Fibroblast of skin of abdomen (primary cell): ENCODE measurements at places on chromosomes 16 and 17.
A peak's percentile ranks its signal among the peaks of the same experiment; 100 is the strongest.

DNA sequence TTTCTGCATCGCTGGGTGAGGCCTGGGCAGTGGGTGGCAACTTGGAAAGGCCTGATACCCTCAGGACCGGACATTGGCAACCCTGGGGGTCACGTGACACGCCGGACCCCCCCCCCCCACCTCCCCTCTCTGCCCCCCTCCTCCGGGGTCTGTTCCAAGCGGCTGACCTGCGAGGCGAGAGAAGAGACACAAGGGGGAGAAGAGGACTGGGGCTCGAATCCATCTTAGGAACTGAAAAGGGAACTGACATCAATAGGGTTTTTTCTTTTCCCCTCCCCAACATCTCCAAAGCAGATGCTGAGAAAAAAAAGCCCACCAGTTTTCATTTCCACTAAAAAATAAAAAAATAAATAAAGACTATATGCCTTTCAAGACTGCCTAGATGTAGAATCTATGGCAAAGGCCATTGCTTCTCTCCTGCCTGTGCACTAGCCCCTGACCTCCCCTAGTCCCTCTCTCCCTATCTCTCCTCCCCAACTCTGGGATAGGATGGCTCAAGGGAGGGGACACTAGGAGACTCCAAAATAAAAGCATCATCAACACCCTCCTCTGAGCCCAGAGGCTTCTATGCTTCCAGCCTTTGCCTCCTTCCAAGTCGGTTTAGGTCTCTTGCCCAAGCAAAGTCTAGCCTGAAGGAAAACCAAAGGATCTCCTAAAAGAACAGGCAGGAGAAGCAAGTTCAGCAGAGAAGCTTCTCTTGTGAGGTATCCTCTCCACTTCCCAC lies 7.7 kb upstream of the HOXB2 start:
- peak; percentile 53 for DNase-seq

- peak; percentile 55 for DNase-seq
These were observed 1.1 kb upstream of the AKTIP start for GRCh38 chr16:53503991-53504663.

- no peak for DNase-seq
These were observed 4.9 kb downstream of the MT3 start for GRCh38 chr16:56594292-56594619.

DNA sequence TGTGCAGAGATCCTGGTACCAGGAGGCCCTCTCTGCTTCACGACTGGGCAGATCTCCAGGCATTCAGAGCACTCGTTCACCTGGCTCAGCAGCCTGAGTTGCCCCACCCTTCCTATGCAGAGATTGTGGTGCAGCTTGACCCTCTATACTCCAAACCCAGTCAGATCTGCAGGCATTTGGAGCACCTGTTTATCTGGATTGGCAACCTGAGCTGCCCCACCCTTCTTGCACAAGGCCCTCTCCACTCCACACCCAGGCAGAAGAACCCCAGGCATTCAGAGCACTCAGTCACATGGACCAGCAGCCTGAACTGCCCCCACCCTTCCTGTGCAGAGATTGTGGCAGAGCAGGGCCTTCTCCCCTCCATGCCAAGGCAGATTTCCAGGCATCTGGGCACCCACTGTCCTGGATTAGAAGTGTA lies 88.4 kb upstream of the CDH5 start:
- no peak for DNase-seq

DNA sequence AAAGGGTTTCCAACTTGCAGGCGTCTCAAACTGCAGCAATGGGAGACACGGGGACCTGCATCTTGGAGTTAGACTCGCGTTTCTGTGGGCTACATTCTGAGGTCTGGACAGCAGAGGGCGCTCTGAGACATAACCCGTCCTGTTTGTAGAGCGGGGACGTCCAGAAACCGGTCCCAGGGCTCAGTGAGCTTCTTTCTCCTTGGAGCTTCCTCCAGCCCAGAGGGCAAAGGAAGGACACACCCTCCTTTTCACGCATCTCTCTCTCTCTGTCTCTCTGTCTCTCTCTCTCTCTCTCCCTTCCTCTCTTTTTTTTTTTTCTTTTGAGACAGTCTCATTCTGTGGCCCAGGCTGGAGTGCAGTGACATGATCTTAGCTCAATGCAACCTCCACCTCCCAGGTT lies 19.8 kb downstream of the COX4I1 start:
- peak; percentile 64 for DNase-seq

- DNase-seq: no peak
These were observed 55.4 kb downstream of the WWOX start for GRCh38 chr16:78154729-78155461.

- DNase-seq: peak; percentile 38
These were observed 70.4 kb upstream of the TANC2 start for GRCh38 chr17:62895320-62896301.

- no peak for DNase-seq
These were observed 9.1 kb upstream of the MPO start for GRCh38 chr17:58289869-58290268.

- DNase-seq: no peak
These were observed 38.3 kb downstream of the COG7 start for GRCh38 chr16:23414731-23415130.

DNA sequence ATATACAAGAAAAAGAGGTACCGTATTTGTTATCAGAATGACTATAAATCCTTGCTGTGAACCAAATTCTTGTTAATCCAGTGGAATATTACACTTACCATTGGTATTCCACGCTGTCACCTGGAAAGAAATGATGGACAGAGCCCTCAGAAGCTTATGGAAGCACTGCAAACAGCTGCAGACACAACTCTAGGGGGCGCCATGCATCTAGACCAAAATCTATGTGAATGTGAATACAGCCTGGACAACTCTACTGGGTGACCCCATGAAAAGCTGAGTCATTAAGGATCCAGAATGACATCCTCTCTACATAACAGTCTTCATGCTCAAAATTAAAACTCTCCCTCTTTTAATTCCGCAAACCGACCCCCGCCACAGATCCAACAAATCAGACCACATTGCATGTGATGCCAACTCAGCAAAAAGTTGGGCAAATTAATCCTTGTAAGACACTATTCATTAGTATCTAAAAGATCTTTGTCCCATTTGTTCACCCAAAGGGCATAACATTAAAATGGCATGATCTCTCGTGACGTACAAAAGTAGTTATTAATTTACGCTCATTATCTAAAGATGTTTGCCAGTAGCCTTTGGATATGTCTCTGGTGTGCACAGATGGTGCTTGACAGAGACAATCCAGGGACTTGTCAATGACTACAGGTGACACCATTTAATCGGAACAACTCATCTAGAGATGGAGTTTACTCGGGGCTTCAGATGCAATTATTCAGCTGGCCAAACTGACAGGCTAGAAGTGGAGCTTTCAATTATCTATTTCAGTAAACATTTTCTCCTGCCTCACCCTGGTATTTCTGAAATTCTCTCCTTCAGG lies 552.7 kb upstream of the PSMD7 start:
- DNase-seq: no peak

- DNase-seq: no peak
These were observed 393.5 kb downstream of the UTP18 start for GRCh38 chr17:51653878-51654277.

GRCh38 chr17:27069842-27070508 lies 223.9 kb upstream of the WSB1 start:
- no peak for DNase-seq

- no peak for DNase-seq
These were observed 693 bp downstream of the NDRG4 start for GRCh38 chr16:58500430-58501241.

DNA sequence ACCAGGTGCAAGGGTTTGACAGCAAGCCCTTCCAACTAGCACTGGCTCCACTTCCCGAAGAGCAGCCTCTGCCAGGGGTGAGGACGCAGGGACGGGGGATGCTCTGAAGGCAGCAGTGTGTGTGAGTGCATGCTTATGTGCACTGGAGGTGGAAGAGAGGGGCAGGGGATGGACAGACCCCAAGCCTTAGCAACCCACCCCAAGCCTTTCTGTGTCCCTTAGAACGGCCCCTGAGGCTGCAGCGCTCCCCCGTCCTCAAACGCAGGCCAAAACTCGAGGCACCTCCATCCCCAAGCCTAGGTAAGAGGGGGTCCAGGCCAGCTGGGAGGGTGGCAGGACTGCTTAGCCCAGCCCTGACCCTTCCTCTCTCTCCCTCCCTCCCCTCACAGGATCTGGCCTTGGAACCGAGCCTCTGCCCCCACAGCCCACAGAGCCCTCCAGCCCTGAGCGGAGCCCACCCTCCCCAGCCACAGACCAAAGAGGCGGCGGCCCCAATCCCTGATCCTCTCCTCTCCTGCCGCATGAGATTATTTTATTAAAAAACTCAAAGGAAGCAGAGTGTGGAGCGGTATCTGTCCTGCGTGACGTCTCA lies 2.9 kb downstream of the ACD start:
- DNase-seq: no peak

DNA sequence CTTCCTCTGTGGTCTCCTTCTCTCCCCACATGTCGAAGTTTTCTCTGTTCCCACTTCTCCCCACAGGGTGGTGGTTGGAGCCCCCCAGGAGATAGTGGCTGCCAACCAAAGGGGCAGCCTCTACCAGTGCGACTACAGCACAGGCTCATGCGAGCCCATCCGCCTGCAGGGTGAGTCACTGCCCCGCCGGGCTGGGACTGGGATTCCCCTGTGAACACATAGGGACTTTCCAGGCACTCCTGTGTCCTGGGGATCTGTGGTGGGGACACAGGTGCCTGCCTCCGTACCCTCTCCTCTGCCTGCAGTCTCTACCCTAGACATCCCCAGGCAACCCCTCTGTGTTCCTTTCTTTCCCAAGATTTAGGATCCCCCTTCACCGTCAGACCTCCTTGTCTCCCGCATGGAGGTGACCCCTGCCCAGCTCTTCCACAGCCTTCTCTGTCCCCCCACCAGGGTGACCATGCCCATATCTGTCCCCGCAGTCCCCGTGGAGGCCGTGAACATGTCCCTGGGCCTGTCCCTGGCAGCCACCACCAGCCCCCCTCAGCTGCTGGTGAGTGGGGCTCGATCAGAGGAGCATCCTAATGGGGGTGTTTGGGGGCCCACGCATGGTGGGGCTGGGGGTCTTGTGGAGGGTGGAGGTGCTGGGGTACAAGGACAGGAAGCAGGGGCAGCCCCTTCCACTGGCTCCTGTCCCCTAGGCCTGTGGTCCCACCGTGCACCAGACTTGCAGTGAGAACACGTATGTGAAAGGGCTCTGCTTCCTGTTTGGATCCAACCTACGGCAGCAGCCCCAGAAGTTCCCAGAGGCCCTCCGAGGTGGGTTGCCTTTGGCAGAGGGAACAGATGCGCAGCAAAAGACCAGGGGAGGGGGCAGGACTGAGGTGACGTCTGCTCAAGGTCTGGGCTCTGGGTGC lies 5.8 kb downstream of the ITGAM start:
- DNase-seq: no peak

- DNase-seq: peak; percentile 59
These were observed 70.8 kb downstream of the ABR start for GRCh38 chr17:1108765-1109605.

DNA sequence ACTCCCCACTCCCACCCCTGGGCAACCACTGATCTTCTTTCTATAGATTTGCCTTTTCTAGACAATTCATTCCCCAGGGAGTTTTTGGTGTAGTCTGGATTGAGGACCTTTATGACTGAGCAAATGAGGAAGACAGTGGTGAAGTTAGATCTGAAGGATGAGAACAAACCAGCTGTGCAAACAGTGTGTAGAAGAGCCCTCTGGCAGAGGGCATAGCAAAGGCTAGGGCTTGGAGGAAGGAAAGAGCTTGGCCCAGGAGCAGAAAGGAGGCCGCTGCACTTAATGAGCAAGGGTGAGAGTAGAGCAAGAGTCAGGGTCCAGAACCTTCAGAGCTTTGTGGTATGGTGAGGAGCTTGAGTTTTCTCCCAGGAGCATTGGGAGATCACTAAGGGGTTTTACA lies 352.7 kb downstream of the CA10 start:
- DNase-seq: no peak

DNA sequence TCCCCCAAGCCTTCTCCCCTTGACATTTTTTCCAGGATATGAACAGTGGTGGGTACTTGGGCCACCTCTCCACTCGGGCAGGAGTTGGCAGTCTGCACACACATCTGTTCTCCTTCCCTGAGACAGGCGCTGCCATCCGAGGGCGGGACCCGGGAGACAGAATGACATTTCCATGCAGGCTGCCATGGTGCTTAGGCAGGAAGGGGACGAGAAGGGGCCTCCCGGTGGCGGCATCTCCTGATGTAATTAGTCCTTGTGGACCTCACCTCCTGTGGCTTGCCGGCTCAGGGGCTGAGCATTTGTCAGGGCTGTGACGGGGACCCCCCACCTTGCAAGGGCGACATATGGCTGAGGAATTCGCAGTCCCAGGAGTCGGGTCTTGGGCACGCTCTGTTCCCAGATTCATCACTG lies 197.2 kb downstream of the FOXL1 start:
- DNase-seq: no peak

- DNase-seq: no peak
These were observed 174.7 kb downstream of the KATNIP start for GRCh38 chr16:27724482-27725235.

DNA sequence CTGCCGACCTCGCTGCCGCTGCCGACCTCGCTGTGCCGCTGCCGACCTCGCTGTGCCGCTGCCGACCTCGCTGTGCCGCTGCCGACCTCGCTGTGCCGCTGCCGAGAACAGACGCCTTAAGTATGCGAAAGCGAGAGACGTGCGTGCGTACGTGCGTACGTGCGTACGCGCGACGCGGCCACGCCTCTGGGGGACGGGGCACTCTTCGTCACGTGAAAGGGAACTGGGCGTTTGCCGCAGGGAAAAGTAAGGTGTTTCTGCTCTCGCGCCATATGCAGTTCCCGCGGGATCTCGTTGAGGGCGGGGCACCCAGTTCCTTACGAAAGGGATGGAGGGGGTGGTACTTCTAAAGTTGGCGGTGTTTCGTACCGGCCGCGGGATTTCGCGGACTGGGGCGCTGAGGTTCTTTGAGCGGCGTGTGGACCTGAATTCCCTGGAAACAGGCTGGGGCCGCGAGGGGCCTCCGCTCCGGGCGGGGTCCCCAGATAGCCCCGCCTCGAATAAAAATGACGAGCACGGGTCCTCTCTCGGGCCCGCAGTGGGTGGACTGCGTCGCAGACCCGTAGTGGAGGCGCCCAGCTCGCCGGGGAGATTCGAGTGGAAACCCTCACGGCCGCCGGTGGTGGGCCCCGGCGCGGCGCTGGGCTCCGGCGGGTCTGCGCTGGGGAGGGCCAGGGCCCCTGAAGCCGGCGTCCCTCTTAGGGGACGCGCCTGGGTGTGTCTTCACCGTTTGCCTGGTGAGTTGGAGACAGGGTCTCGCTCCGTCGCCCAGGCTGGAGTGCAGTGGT lies at the start of gene EIF4A3:
TSS of gene EIF4A3 (minus strand) at position 94 of the 788 bp plus-strand sequence. CDS start 167 bp downstream, outside the sequence.
- DNase-seq: peak; percentile 99

DNA sequence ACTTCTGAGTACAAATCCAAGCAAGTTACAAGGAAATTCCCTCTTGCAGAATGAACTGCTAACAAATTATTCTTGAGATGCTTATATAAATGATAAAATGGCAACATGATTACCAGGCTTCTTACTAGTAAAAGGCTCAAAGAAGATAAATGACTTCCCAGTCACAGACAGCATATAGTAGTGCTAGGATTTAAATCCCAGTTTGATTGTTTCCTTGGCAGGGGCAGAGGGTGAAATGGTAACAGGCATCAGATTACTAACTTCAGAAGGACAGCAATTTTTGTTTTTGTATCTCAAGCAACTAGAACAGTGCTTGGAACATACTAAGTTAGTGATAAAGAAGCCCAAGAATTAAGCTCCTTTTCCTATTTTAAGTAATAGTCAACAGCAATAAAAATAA lies 102.8 kb downstream of the SSH2 start:
- no peak for DNase-seq
